ENCODE measurements at places on chromosomes 5 and 9.
A peak's percentile ranks its signal among the peaks of the same experiment; 100 is the strongest.

DNA sequence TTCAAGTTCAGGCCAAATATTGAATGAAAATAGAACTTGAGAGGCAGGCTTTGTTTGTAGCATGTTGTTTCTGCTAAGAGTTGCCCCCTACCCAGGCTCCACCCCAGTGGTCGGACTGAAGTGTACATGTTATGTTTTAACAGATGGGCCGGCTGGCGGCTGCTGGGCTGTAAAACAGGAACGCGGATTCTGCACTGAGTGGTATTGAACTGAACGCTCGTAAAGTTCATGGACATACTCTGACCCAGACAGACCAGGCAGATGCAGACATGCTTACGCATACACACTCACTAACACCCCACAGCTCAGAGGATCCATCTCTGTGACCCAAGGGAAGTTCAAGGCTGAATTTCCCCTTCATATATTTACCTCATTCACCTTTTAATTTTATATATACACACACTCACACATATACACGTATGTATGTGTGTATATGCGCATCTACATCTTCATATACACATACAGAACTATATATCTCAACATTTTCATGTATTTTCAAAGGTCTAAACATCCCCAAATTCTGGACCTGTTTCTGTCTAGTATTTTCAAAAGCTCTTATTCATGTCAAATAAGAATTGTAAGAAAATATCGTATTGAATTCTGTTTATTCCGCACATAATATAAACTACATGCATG lies 1.4 kb downstream of the MARCHF3 start:
- DNase-seq, result peak; percentile 20

DNA sequence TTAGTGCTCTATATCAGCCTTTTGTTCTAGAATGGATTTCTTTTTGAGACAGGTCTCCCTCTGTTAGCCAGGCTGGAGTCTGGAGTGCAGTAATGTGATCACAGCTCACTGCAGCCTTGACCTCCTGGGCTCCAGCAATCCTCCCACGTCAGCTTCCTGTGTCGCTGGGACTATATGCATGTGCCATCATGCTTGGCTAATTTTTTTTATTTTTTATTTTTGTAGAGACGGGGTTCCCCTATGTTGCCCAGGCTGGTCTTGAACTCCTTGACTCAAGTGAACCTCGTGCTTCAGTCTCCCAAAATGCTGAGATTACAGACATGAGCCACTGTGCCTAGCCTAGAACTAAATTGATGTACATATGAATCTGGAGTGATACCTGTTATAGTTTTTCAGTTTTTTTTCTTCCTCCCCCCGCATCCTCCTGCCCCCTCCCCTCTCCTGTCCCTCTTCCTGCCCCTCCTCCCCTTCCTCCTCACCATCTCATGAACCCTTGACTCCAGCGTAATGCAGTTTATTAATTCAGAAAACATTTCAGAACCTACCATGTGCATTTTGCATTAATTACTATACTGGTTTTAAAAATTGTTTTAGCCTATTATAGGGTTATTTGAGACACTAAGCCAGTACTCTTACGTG lies 37.4 kb upstream of the TNFAIP8 start:
- peak; percentile 63 for DNase-seq

GRCh38 chr9:136786451-136786850 lies 4.7 kb upstream of the TMEM141 start:
- DNase-seq, result no peak

DNA sequence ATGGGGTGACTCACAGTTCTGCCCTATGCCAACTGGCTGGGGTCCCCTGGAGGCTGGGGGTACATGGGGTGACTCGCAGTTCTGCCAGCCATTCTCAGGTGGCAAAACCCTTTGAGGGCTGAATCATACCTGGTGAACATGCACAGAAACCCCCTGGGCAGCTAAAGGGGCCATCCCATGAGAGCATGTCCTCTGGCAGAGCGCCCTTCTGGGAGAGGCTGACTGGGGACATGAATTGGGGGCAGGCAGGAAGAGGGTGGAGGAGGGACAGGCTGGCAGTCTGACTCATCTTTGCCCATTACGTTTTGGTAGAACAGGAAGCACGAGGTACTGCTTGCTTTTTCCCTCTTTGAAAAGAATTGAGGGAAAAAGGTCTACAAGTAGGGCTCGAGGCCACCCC lies 16.7 kb downstream of the TRAF1 start:
- DNase-seq, result peak; percentile 61

GRCh38 chr5:140358738-140359310 lies 1.2 kb upstream of the SLC4A9 start:
- DNase-seq, result no peak

GRCh38 chr9:93372391-93372790 lies 79.1 kb upstream of the FAM120A start:
- DNase-seq, result no peak

- no peak for DNase-seq
Measured at GRCh38 chr9:4192450-4192849, 107.4 kb downstream of the GLIS3 start.

- DNase-seq, result no peak
Measured at GRCh38 chr5:68428231-68428811, 212.8 kb downstream of the PIK3R1 start.
